T-helper 2 cell treated with Interferon-gamma antibody and Interleukin-4, amounts not matched to agents 5 μg/mL and 100 μg/mL, for 36 hours (primary cell): ENCODE measurements at places on chromosomes 12 and 14.
A peak's percentile ranks its signal among the peaks of the same experiment; 100 is the strongest.

DNA sequence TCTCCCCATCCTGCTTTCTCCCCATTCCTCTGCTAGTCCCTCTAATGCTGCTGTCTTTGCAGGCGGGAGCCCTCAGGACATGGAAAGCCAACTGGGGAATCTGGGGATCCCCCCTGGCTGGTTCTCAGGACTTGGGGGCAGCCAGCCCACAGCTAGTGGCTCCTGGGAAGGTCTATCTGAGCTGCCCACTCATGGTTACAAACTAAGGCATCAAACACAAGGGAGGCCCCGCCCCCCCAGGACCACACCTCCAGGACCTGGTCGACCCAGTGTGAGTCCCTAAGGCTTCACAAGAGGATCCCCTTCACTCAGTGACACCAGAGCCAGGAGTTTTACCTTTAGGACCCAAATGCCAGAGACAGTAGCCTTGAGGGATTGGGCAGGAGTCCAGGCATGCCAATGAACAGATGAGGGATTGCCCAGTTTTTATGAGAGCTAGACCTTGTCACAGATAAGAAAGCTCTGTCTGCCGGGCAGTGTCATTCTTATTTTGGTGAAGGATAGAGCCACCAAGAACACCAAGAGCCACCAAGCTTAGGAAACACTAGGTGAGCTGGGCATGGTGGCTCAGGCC, 8.0 kb upstream of the CPNE6 start:
- no peak for DNase-seq

- no peak for DNase-seq
Measured at GRCh38 chr12:93059925-93060665, 131.0 kb upstream of the EEA1 start.

GRCh38 chr12:77299910-77300669, 234.7 kb upstream of the E2F7 start:
- DNase-seq, result no peak

DNA sequence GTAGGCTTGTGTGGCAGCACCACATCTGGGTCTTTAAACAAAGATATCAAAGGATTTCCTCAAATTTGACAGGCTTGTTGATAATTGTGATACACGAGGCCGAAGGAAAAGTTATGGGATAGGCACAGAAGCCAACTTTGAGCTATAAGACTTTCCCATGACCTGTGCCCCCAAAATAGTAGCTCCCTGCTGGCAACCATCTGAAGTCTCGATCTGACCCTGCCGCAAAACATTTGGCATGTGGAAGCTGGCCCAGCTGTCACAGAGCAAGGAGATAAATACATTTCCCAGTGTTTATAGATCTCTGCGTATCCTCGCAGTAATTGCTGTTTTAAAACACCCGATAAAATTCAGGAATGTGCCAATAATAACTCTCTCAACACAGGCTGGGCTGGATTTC, 26.4 kb upstream of the RGS6 start:
- DNase-seq, result no peak

DNA sequence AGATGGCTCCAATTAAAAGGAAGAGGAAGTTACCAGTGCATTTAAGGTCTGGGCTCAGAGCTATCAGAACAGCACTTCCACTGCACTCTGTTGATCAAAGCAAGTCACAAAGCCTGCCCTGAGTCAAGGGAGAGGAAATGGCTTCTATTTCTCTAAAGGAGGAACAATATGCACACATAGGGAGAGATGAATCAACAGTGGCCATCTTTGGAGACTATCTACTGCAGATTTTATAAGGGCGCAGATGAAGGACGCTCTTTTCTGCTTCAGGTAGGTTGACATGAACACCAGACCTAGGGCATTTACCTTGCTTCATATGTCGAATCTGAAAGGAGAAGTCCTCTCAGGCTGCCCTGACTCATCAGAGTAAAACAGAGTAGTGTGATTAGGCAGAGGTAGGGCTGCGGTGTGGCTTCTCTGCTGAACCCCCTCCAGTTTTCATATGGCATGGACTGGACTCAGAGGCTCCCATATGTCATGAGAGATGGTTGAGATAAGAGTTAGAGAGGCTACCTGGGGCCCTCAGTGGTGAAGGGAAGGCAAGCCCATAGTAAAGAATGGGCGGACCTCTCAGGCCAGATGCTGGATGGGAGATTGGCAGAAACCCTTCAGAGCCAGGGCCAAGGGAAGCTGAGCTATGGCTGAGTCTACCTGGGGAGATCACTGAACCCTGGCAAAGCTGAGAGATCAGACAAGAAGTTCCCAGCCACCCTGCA, 84.4 kb downstream of the ARF6 start:
- peak; percentile 44 for DNase-seq

- DNase-seq, result no peak
Measured at GRCh38 chr12:44313188-44313587, 477.3 kb downstream of the TMEM117 start.

DNA sequence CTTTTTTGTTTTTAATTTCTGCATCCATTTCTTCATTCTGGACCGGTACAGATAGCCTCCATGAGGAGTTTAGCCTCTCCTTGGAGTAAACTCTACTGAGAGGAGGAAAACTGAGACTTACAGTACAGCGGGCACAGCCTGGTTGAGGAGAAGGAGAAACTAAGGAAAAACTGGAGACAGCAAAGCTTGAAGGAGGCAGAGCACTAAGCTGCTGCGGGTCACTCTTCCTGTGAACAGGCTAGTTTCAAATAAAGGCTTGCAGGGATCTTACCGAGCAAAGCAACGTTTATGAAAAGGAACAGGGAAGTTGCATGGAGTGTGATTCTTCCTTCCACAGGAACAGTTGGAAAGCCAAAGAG, 348 bp upstream of the SSTR1 start:
- no peak for DNase-seq

GRCh38 chr12:118060301-118061010, 523 bp downstream of the WSB2 start:
- peak; percentile 36 for DNase-seq
